BJ (cell line): ENCODE measurements at places on chromosomes 7 and 10.

GRCh38 chr7:155804431-155804831 lies 7.8 kb downstream of the SHH start:
- no peak for DNase-seq

DNA sequence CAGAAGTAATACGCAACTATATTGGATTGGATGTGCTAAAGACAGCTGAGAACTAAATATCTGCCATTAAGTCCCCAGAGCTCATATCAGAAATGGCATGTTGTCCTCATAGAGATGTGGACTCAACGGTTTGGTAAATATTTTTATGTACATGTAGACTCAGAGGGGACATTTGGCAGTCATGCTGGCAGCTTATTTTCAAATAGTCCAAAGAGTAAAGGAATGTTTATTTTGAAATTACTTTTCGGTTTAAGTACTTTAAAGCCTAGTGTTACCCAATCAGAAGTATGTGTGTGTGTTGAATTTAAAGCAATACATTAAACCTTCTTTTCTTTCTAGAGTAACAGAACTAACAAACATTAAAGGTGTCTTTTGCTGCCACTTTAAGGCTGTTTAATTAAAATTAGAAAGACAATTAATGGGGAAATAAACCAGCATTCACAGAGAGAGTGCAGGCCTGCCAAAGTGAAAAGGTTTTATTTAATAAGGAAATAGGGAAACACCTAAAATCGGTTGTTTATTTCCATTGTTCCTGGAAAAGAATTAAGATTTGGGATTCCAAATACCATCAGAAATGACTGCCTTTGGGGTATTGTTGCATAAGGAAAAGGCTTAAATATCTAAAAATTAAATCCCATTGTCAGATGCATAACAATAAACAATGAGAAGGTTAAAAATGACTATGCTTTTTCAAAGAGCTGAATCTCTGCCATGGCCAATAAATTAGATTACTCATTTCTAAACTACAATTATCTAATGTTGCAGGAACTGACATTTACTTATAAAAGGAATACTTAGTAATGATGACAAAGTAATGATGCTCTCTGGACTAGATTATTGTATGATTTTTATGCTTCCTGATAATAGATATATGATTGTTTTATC lies 113.4 kb upstream of the AHR start:
- peak; percentile 26 for DNase-seq

DNA sequence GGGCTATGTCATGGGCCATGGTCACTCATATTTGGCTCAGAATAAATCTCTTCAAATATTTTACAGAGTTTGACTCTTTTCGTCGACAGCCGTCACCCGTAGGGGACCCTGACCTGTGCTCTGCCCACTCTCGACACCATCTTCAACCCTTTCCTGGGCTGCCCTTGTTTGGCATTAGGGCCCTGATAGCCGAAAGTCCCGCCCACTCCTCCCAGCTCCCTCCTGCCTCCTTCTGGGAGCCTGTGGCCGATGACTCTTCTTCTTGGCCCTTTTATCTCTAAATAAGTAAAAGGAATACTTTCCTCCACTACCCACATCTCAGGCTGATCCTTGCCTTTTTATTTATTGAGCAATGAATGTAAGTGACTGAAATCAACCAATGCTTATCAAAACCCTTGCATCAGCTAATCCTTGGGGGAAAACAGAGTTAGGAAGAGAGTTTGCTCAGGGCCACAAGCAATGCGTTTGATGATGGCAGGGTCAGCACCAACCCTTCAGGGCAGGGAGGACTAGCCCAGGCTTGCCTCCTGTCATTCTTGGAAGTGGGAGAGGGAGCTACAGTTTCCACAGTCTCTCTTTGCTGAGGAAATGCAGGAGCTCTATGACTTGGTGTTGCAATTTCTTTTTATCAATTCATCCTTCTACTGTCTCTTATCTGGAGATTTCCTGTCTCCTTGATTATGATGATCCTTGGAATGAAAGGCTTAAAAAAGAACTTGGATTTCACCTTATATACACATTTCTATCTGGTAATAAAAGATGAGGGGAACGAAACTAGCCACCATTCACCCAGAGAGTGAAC lies 218.2 kb upstream of the PODXL start:
- no peak for DNase-seq

GRCh38 chr7:47852330-47853245 lies 95.7 kb downstream of the PKD1L1 start:
- DNase-seq = no peak

GRCh38 chr10:74743401-74743800 lies 83.0 kb upstream of the KAT6B start:
- DNase-seq = no peak

DNA sequence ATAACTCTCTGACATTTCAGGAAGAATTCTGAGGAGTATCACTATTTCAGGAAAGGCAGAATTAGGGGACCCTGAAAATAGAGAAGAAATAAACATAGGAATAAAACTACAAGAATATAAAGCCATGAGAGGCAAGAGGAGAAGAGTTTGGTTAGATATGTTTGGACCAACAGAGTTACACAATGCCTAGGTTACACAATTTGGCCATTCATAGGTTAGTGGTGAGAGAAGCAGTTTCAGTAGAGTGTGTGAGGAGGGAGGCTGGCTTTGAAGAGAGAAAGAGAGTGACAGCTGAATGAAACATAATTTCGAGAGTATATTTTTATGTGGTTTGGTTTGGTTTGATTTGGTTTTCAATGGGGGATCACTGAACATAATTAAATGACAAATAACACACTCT lies 783.2 kb upstream of the LRRN3 start:
- DNase-seq = no peak

- DNase-seq = no peak
Observed at GRCh38 chr10:15336211-15336610, 34.9 kb downstream of the FAM171A1 start.

- no peak for DNase-seq
Observed at GRCh38 chr10:110915035-110915434, 3.9 kb downstream of the BBIP1 start.

DNA sequence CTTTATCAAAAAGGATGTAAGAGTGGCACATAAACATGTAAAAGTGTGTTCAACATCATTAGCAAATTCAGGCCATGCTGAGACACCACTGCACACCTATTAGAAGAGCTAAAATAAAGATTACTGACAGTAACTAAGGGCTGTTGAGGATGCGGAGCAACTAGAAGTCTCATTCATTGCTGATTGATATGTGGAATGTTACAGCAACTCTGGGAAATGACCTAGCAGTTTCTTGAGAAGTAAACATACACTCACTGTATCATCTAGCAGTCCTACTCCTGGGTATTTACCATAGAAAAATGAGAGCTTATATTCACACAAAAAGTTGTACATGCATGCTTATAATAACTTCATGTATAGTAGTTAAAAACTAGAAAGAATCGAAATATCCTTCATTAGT lies 77.3 kb downstream of the CCSER2 start:
- no peak for DNase-seq

- no peak for DNase-seq
Observed at GRCh38 chr7:98280296-98280695, 1.2 kb upstream of the BRI3 start.

GRCh38 chr7:84746353-84746752 lies 440.5 kb downstream of the SEMA3D start:
- peak; percentile 19 for DNase-seq
